ENCODE measurements at places on chromosomes 5 and 9.

GRCh38 chr9:73199886-73200285, 48.2 kb downstream of the ANXA1 start:
- no peak for DNase-seq

- no peak for DNase-seq
Measured at GRCh38 chr9:80873861-80874260, 815.5 kb downstream of the TLE1 start.

DNA sequence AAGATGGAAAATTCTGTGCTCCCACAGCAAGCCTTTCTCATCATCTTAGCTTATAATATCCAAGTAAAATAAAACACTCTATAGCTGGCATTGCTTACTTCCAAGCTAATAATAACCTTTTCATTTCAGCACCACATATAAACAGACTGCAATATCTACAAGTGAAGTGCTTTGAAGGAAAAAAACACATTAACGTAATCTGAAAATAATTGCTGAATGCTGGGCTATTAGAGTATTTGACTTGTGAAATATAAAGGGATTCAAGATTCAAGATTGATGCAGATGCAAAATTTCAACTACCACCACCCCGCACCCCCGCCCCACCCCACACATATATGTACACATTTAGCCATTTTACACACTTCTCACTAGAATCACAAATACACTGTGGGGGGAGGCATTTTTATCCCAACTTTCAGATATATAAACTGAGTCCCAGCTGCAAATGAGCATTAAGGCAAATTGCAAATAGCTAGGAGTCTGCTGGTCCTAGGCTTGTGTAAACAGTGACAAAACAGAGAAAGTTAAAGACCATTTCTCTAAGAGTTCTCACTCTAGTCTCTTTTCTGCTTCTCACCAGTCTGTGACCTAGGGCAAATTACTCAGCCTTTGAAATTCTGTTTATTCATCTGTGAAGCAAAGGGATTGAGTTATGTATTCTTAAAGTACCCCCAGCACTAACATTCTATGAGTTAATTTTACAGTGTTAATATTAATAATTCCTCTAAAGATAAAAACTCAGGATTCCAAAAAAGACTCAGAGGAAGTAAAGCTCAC, 489.4 kb downstream of the PRELID2 start:
- no peak for DNase-seq

GRCh38 chr5:39604491-39604890, 179.7 kb upstream of the DAB2 start:
- DNase-seq, result no peak

GRCh38 chr5:16995372-16995771, 59.3 kb upstream of the MYO10 start:
- no peak for DNase-seq

DNA sequence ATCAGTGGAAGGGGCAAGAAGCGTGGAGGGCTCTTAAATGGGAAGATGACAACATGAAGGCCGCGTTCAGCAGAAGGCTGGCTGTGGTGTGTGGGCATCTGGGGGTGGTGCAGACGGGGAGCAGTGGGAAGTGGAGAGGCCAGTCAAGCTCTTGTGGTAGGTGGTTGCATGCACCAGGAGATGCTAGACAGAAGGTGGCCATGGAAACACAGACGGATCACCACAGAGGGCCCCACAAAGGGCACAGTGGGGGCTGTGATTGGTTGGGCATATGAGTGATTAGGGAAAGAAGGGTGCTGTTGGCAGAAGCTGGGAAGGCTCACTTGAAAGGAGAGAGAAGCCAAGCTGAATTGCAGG, 14.7 kb downstream of the MTMR12 start:
- DNase-seq, result no peak

DNA sequence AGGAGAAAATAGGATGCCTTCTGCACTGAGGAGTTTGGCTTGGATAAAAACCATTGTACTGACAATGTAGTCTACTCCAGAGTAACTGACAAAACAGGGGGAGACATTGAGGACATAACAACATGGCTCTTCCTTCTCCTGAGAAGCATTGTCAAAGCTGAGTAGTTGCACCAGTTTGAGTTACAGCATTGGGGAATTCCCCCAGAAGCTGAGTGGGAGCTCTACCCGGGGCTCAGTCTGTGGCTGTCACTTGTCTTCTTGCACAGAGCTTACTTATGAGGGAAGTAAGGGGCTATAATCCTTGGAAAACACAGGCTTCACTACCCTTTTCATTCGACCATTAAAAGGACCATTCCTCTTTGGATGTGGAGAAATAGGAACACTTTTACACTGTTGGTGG, 21.2 kb downstream of the HSPB3 start:
- DNase-seq, result no peak

- DNase-seq, result no peak
Measured at GRCh38 chr9:84659313-84659712, 10.2 kb upstream of the NTRK2 start.

DNA sequence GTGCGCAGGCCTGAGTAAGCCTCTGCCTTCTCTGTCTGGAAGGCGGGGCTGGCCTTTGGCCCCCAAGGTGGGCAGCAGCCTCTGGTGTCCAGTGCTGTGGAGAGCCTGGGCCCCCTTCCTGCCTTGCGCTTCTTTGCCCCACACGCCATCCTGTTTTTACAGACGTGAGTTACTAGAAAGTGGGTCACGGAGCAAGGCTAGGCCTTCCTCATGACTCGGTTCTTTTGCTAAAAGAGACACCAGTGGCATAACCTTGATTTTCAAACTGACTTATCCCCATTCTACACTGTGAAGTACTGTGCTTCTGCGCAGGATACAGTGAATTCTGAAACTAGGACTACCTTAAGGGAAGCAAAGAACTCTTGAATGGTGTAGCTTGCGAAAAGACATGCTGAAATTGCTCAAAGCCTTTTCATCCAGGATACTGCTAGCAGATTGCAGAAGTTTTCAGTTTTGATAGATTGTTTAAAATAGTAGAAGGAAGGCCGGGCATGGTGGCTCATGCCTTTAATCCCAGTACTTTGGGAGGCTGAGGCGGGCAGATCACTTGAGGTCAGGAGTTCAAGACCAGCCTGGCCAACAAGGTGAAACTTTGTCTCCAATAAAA, 7.2 kb downstream of the ROPN1L start:
- DNase-seq, result no peak

DNA sequence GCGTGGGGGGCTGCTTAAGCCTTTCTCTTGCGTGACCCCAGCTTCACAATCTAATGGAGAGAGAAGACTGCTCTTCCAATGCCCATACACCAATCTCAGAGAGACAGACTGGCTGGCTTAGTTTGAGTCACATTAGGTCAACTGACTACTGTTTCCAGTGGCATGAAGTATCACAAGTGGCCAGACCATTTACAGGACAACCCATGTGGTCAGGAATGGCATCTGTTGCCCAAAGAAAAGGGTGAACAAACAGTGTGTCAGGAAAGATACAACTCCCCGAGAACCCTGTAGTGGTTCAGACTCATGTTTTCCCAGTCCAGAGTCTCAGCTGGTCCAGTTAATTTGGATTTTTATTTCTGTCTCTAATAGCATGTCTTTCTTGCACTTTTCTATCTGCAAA, 177.4 kb upstream of the IL12B start:
- no peak for DNase-seq
